ENCODE measurements at places on chromosomes 6 and 20. TPM values are rescaled to one million over a fixed set of nuclear protein-coding genes. Genes with fewer than 3 reads are reported as not detected.

SIRPD gene
- 0.19 TPM for total RNA-seq

PRRT1 gene
- 0.70 TPM for total RNA-seq

CDSN gene
- total RNA-seq = not detected

TGM3 gene
- total RNA-seq = not detected

MCHR2 gene
- not detected for total RNA-seq

DEFB112 gene
- not detected for total RNA-seq

SLC17A1 gene
- not detected for total RNA-seq

SCUBE3 gene
- total RNA-seq = 2.3 TPM

CST2 gene
- total RNA-seq = not detected

RSPH9 gene
- not detected for total RNA-seq

MRPL2 gene
- 29.3 TPM for total RNA-seq

DLL1 gene
- 10.7 TPM for total RNA-seq

OLIG3 gene
- total RNA-seq = not detected

RGL2 gene
- total RNA-seq = 65.5 TPM

RAB5IF gene
- total RNA-seq = 128 TPM

CLVS2 gene
- total RNA-seq = not detected

SMOC2 gene
- total RNA-seq = not detected

FILIP1 gene
- total RNA-seq = 21.7 TPM

HLA-DOA gene
- total RNA-seq = not detected

C6orf163 gene
- total RNA-seq = 3.0 TPM

HSPA1L gene
- 0.44 TPM for total RNA-seq

DEFB132 gene
- not detected for total RNA-seq

PPP1R14C gene
- total RNA-seq = 3.0 TPM

IL17A gene
- not detected for total RNA-seq

All from glomerular endothelial cell (primary cell).